Stimulated activated CD4-positive, alpha-beta T cell treated with anti-CD3 and anti-CD28 coated beads, Interleukin-1b, Interleukin-23, amount 100 ng/mL, for 1 hour (primary cell): ENCODE measurements at places on chromosomes 7 and 10.

GRCh38 chr7:33109758-33110238, 594 bp upstream of the RP9 start:
- DNase-seq, result no peak

DNA sequence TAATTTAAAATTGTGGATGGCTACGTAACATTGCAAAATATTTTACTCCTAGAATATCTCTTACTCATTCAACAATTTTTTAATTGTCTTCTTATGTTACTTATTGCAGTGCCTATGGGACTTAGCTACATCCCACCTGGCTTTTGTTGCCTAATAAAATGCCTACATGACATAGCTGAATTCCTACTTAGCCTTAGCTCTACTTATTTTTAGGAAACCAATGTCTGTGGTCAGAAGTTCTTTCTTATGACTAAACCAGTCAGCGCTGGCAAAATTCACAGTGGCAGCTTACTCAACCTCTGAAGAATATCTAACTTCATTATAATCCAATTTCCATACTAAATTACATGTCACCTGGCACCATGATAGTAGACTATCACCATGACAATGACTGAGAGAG, 1612.4 kb upstream of the LRRTM3 start:
- no peak for DNase-seq

DNA sequence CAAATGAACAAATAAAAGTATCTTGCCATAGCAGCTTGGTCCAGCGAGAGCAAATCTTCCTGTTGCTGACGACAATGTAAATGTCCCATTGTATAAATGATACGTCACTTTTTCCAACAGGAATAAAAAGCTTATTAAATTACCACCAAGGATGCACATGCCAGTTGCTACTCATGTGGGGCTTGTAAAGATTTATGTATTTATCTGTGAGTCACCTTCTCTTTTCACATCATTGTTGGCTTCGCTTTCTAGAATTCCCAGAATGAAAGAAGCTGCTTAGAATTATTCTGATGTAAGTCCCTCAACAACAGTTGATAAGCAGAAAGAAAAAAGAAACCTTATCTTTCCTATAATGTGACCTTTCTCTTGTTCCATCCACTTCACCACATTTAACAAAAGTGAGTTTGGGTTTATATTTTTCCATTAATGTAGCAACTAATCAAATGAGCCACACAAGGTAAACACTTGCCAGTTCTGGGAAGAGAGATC, 22.4 kb downstream of the DNAJC12 start:
- DNase-seq, result no peak

DNA sequence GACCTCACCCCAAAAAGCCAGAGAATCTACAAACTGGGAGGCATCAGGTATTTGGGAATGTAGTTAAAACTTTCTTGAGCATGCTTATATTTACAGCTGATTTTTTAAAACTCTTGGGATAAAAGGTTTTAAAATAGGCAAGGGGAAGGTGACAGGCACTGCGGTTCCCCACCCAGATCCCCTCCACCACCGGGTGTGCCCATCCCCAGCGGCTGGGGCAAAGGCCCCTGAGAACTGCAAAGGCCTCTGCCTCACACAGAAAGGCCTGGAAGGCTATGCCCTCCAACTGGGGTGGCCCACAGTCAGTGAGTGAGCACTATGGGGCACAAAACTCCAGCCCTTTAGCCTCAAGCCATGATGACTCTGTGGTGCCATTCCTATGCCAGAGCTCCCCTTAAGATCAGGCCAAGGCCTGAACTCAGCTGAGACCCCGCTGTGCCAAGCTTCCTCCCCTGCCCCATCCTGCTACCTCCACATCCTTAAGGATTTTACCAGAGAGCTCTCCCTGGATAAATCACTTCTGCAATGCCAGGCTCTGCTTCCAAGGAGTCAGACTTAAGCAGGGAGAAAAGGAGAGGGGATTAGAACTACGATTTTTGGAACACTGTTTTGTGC, 299.1 kb downstream of the GRID1 start:
- no peak for DNase-seq

- no peak for DNase-seq
These were observed 95.8 kb downstream of the CFAP58 start for GRCh38 chr10:104449391-104449790.

- no peak for DNase-seq
These were observed 348.2 kb downstream of the PTPRN2 start for GRCh38 chr7:158239290-158239981.

DNA sequence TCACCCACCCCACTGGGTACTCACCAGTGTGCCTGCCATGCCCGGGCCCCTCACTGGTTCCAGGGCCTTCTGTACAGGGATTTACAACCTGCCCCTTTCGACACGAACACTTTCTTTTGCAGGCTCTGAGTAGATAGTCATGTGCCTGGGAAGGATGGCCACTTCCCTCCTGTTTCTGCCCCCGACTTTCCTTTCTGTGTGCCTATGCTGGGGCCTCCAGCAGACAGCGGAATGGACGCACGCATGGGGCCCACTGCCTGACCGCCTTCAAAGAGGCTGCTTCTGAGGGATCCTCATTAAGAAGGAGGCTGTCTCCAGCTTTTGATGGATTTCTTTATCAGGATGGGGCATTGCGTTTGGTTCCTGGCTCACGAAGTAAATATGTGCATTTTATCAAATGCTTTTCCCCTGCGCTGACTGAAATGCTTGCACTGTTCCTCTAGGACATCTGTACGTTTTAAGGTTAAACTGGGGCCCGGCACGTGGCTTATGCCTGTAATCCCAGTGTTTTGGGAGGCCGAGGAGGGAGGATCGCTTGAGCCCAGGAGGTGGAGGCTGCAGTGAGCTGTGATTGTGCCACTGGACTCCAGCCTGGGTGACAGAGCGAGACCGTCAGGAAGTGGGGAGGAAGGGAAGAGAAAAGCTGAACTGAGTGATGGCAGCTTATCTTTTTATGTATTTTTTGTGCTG, 29.4 kb upstream of the NKX6-2 start:
- no peak for DNase-seq

GRCh38 chr7:36951257-36951697, 227.0 kb upstream of the AOAH start:
- DNase-seq, result no peak

GRCh38 chr7:101990811-101991418, 173.5 kb downstream of the CUX1 start:
- no peak for DNase-seq

GRCh38 chr7:105096306-105096705, 82.3 kb downstream of the KMT2E start:
- no peak for DNase-seq

DNA sequence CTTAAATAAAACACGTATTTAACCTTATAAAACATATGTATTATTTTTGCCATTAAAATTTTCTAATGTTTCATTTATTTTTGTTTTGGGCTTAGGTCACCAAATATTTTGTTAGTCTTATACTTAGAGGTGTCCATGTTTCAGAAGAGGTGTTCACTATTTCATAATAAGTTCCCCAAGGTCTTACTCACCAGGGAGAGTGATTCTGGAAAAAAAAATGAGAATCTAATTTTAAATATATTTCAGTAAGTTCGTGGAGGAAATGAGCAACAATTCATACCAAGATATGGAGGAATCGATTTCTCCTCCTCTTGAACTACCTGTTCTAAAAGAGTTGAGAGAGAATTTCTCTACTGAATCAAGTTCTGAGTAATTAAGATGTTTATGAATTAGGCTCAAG, 271.6 kb upstream of the SLC26A5 start:
- DNase-seq, result no peak

GRCh38 chr7:141999058-141999623, 3.5 kb downstream of the MGAM start:
- no peak for DNase-seq

- no peak for DNase-seq
These were observed 162.0 kb downstream of the TEX36 start for GRCh38 chr10:125520968-125521367.

DNA sequence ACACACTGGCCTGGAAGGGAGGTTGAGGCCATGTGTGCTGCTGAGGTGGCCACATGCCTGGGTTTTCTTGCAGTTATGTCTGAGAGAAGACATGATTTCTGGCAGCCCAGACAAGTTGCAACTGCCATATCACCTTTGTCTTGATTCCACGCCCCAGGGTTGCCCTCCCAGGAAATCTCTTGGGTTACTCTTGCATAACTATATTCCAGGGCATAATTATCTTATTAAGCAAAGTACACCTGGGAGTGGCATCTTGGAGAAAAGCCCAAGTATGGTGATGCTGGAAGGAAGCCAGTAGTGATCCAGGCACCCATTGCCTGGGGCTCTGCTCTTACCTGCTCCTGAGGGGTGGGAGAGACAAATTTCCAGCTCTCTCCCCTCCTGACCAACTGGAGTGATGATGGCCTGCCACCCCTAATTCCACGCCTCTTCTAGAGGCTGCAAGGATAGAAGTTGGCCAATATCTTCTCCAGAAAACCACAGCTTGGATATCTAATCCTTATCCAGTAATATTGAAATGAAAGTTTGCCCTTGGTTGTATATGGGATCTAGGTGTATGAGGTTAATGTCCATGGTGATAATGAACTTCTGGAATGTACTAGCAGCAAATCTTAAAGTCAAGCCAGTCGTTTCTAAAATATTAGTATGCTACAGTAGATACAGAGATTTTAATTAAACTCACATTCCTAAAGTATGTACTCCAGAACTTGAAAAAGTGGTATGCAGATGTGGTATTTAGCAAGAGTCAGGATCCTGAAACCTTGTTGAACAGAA, 5.0 kb downstream of the AKR1B10 start:
- DNase-seq, result no peak

DNA sequence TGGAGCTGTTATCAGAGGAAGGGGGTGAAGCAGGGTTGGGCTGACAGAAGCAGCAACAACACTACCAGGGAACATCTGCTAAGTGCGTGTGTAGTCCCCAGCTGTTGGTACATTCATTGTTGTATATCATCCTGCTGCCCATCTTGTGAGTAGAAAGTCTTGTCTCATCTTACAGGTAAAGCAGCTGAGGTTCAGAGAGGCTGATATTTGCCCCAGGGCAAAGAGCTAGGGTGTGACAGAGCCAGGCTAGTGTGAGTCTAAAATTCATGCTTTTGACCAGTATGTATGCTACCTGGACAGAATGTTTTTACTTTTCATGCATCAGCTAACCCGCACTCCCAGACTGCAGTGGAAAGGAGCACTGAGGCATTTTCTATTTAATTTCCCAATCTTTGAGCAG, 221.6 kb downstream of the STK31 start:
- DNase-seq, result no peak

DNA sequence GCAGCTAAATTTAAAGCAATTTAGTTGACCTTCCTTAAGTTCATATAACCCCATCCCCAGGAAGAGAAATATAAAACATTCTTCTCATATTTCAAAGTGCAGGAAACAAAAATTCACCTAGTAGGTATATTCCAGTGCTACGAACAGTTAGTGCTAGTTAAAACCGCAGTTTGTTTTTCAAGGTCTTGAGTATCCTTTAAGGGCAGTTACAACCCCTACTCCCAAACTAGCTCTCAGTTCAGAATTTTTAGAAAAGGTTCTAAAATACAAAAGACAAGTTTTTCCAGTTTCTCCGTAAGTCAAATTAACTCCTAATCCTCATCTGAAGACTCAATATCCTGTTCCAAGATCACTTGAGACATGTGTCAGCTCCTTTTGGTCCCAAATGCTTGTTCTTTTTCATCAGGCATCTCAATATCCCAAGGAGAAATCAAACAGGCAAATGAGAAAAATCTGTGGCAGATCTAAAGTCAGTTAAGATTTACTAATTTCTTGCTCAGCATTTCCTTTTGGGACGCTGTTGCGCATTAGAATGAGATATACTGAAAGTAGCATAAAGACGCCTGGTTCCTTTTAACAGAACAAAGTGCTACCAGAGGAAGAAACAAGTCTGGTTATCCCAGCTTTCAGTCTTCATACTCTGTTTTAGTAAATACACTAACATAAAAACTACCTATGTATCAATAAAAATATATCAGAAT, 51.8 kb downstream of the ARHGAP12 start:
- no peak for DNase-seq

DNA sequence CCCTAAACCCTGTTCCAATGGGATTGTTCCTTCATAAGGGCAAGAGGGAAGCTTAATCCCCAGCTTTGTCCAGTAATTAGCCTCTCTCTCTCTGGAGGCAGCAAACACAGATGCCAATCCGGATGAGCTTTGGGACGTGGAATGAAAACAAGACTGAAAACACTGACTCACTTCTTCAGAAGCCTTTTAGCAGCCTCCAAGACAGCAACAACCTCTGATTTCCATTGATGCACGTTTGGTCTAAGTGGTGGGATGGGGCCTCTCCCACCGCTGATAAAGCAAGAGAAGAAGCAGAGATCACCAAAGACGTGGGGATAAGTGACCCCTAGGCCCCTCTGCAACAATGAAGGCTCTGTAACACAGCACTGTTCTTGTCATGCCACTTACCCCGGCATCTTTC, 5.8 kb upstream of the GFRA1 start:
- DNase-seq, result no peak

- no peak for DNase-seq
These were observed 238.0 kb upstream of the INHBA start for GRCh38 chr7:41940760-41941343.

GRCh38 chr10:25174461-25175230, at the start of gene GPR158:
TSS of gene GPR158 (plus strand) at chr10:25175001. CDS start at chr10:25175421, 420 bp downstream.
- DNase-seq, result peak; percentile 27

- no peak for DNase-seq
These were observed 27.9 kb upstream of the AOAH start for GRCh38 chr7:36752026-36752711.

DNA sequence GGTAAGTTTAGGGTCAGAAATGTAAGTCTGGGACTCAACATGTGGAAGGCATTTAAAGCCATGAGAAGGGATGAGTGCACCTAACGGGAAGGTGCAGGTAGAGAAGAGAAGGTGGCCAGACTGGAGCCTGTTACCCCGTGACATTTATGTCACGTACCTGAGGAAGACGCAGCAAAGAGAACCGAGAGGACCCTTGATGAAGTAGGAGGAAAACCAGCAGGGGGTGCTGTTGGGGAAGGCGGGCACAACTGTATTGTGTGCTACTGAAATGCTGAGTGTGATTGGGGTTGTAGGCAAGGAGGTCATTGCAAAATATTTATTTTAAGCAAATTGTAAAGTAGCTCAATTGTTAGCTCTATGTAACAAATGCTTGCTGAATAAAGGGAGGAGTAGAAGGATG, 338.2 kb upstream of the PRKCQ start:
- DNase-seq, result peak; percentile 69

DNA sequence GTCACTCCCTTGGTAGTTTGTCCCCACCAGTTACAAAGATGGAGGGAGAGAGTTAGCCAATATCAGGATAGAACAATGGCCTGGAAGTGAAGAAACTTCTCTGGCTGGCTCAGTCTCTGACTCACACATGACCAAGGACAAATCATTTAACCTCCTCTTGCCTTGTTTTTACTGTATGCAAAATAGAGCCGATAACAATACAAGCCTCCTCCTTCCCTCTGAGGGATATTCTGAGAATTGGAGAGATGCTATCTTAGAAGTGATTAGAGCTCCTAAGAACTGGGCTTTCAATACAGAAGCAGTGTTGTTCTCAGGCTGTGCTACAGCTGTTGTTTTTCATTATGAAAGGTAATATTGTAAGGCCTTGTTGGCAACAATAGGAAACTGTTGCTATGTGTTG, 87.7 kb upstream of the EGR2 start:
- no peak for DNase-seq
